ENCODE measurements at places on chromosomes 4 and X.

DNA sequence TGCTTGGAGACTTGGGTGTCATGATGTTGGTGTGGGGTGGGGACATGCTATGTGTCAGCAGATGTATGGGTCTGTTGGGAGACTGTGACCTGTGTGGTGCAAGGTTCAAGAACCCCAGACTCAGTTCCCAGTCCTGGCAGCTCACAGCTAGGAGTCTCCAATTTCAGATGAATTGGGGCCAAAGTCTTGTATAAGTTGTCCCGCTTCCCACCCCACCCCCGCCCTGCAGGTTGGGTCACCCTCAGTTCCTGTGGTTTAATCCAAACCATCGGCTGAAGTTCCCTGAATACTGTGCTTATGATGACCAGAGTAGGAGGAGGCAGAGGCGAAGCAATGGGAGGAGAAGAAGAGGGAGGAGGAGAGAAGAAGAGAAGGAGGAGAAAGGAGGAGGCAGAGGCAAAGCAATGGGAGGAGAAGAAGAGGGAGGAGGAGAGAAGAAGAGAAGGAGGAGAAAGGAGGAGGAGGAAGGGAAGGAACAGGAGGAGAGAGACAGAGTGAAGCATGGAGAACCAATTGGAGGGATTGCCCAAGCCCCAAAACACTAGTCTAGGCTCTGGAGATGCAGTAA lies 112.6 kb downstream of the EFNB1 start:
- DNase-seq, result no peak

GRCh38 chr4:139734201-139734874 lies 68.7 kb downstream of the MGST2 start:
- no peak for DNase-seq

GRCh38 chr4:35883108-35883507 lies 361.2 kb downstream of the ARAP2 start:
- no peak for DNase-seq

DNA sequence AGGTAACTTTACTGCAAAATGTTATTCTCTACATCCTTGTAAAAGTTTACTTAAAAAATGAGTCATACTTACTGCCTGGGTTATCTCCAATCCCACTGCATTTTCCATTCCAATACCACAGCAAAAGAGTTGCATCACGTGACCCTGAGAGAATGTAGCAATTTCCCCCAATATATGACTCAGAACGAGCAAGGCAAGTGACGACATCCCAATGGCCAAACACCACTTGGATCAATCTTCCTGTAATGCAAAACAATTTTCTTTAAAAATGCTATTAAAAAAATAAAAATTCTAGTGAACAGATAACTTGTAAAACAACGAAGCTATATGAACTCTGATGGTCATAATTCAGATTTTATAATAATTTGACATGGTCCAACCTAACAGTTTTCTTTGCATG lies 224.3 kb downstream of the DCLK2 start:
- no peak for DNase-seq

DNA sequence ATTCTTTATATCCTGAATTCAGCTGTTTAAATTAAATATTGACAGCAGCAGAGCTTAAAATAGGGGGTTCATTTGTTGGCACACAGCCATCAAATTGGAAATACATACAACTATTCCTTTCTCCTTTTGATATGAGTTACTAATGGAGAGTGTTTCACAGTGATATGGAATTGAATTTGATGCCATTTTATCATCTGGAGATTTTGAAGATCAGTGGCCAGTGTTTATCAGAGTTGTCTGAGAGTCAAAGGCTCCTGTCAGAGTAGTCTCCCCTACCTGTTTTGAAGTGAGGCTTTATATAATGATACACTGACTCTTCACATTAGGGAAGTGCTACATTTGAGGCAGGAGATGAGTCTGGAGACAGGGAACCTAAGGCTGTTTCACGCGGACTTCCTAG lies 1286.3 kb downstream of the TECRL start:
- no peak for DNase-seq

DNA sequence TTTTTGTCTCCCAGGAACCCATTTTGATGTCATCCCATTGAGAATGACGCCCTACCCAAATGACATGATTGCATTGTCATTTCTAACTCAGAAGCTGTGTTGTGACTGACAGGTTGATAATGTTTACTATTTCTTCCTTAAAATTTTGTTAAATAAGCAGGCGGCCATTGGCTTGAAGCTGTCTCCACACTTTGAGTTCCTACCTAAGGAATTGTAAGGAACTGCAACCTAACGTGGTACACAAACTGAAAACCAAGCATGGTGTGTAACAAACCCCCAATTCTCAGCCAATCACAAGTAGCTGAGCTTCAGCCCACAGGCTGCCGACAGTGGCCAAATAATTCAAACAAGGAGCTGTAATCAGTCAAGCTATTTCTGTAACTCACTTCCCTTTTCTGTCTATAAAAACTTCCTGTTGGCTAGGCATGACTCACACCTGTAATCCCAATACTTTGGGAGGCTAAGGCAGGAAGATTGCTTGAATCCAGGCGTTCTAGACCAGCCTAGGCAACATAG lies 2.9 kb upstream of the MND1 start:
- no peak for DNase-seq

- no peak for DNase-seq
Observed at GRCh38 chr4:74777531-74777930, 16.8 kb downstream of the BTC start.

DNA sequence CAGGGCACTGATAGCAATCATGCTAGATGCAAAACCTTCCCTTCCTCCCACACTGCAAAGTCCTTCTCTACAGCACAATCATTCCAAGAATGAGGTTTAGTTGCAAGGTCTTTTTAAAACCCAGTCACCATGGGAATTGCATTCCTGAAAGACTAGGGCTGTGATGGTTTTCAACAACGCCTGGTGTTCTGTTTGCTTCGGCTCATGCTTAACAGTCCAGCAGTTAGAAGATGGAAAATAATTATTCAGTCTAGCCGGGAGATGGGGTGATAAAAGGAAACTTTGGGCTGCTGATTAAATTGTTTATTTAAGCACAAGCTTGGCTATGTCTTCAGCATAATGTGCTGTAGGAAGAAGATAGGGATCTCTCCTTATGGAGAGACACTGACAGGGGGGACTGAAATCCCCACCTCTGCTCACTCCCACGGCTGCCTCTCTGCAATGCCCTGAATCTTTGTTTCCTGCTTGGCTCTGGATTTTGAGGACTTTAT lies 211.4 kb downstream of the MID1IP1 start:
- no peak for DNase-seq

- no peak for DNase-seq
Observed at GRCh38 chr4:105179539-105180401, 33.1 kb downstream of the TET2 start.

DNA sequence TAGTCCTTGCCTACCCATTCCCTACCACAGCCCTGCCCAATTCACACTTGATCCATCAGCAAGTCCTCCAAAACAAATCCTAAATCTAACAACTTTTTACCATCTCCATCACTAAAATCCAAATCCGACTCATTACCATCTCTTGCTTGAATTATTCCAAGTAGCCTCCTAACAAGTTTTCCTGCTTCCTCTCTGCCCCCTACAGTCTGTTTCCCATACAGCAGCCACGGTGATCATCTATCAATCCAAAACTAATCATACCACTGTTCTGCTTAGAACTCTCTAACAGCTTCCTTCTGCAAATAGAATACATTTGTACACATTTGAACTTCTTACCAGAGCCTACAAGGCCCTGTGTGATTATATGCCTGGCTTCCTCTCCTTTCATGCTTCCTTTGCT lies 133.0 kb downstream of the SHROOM4 start:
- DNase-seq, result no peak

DNA sequence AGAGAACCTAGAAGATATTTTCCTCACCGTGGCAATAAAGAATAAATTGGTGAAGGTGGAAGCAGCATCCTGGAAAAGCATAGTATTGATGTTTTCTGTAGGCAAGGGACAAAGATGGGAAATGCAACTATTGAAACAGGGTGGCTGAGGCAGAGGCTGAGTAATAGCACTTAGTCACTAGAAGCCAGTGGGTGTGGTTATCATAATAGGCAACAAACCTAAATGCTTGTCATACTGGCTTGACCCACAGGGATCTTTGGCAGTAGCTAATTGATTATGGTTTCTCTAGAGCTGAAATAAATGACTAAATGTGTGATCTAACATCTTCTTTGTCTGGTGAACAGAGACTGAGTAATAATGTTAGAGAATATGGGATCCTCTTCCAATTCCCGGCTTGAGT lies 353.6 kb upstream of the RPS6KA3 start:
- DNase-seq, result no peak

GRCh38 chr4:24768604-24769003 lies 26.8 kb upstream of the SOD3 start:
- no peak for DNase-seq

- DNase-seq, result no peak
Observed at GRCh38 chrX:133880032-133880443, 105.4 kb downstream of the GPC3 start.

DNA sequence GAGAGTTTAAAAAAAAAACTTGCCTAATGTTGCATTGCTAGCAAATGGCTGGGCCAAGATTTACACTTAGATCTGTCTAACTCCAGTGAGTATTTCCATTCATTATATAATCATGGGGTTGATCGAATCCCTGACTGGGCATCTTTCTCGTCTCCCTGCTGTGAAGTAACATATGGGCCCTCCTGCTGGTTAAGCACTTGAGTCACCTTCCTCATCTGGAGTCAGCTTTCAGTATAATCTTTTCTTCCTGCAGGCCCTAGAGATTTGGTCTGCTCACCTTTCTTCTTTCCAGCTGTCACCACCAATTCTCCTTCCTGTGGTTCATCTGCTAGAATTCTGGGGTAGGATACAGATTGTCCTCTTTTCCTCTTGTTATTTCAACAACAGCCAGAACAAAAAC lies 41.6 kb downstream of the TIGD2 start:
- DNase-seq, result no peak

DNA sequence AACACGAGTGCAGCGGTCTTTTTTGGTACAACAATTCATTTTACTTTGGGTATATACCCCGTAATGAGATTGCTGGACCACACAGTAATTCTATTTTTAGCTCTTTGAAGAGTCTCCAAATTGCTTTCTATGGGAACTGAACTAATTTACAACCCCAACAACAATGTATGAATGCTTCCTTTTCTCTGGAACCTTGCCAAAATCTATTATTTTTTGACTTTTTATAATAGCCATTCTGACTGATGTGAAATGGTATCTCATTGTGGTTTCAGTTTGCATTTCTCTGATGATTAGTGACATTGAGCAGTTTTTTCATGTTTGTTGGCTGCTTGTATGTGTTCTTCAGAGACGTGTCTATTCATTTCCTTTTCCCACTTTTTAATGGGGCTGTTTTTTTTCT lies 240.8 kb downstream of the STK32B start:
- DNase-seq, result no peak

DNA sequence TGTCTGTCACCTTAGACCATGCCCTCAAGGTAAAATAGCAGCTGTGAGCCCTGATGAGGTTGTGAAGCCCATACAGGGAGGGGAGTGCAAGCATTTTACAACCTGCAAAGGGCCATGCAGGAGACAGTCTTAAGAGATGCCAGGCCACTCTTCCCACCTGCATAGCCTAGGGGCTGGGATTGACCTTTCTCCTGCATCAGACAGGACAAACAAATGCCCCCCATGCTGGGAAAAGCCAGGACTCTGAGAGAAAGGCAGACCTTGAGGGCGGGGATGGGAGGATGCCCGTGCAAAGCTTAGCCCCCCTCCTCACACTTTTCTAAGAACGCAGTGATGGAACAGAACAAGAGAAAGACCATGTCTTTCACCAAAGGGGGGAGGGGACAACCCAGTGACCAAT lies 137.9 kb upstream of the MAMLD1 start:
- DNase-seq, result no peak

DNA sequence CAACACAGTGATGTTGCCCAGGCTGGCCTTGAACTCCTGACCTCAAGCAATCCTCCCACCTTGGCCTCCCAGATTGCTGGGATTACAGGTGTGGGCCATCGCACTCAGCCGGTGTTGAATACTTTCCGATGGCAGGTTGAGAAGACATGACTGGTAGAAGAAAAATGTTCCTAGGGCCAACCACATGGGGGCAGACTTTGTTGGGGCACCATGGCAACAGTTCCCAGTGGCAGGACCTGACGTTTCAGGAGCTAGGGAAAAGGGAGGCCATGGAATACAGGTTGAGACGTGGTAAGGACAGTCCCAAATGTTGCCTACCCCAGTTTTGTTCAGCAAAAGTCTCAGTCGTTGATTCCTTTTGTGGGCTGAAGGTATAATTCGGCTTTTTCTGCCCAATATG lies 134.6 kb downstream of the ASMT start:
- DNase-seq, result no peak

DNA sequence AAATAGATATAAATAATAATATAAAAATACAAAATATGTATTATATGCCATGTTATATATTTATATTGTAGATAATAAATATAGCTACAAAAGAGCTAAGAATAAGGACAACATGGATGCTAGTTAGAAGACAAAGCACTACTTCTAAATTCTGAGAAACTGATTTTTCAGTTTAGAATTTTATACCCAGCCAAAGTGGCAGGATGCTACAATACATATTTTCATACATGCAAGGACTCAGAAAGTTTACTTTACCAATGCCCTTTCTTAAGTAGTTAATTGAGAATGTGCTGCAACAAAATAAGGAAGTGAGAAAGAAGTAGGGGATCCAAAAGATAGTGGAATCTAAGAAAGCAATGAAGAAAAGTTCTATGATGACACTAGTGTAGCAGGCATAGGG lies 64.5 kb downstream of the PDE5A start:
- DNase-seq, result no peak

GRCh38 chr4:53520116-53520515 lies 71.2 kb downstream of the LNX1 start:
- no peak for DNase-seq

DNA sequence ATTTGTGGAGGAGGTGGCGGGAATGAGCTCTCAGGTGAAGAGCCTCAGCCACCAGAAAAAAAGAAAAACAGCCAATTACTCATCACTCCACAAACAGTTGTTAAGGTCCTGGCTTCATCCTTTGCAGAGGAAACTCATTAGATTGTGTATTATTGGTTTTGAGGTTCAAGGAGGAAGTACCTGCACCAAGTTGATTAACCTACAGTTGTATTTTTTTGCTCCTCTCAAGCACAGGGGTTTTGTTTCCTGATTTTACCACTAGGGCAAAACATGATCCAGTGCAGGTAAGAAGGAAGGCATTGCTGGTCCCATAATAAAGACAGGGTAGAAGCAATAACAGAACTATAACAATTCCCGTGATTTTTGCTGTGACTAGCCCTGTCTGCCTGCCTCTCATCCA lies 84.0 kb upstream of the QRFPR start:
- no peak for DNase-seq

- no peak for DNase-seq
Observed at GRCh38 chr4:183814461-183814860, 90.6 kb upstream of the STOX2 start.

DNA sequence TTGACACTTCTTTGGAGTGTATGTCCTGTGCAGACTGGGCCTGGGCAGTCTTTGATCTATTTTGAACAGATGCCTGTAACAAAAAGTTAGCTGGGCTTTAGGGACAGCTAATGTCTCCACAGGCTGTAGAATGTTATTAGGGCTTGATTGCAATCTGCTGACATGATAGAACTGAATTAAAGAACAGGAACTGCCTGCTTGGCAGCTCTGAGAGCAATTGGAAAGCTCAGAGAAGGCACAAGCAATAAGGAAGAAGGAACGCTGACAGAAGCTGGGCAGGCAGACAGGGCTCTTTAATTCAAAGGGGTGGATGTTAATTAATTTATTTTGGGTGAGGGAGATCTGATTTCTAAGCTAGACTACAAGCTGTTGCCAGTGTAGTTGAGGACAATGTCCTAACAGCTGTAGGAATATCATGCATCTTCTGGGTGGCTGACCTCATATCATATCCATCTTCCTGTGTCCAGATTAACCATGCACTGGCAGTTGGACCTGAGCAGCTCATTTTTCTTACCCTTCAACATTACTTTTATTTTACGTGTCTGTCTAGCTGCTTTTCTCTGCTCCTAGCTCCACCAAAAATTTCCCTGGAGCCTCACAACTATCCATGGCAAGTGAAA lies 20.7 kb upstream of the GRXCR1 start:
- no peak for DNase-seq

Data from esophagus squamous epithelium (tissue), 5 donors.